ENCODE measurements at places on chromosomes 4 and X. TPM values are rescaled to one million over a fixed set of nuclear protein-coding genes. Genes with fewer than 3 reads are reported as not detected.

GRCh38 chrX:123731987-123732669, 724 bp downstream of the THOC2 start:
- no peaks in the 10 kb centered on the region for H3K27me3 ChIP-seq
- no peak for DNase-seq
- peaks cover 20% of the 10 kb centered on the region for H3K4me1 ChIP-seq
- no peaks in the 10 kb centered on the region for H3K36me3 ChIP-seq
- H3K4me3 ChIP-seq = peak overlapping the region; percentile 90
- peak overlapping the region; percentile 93 for H3K27ac ChIP-seq

DNA sequence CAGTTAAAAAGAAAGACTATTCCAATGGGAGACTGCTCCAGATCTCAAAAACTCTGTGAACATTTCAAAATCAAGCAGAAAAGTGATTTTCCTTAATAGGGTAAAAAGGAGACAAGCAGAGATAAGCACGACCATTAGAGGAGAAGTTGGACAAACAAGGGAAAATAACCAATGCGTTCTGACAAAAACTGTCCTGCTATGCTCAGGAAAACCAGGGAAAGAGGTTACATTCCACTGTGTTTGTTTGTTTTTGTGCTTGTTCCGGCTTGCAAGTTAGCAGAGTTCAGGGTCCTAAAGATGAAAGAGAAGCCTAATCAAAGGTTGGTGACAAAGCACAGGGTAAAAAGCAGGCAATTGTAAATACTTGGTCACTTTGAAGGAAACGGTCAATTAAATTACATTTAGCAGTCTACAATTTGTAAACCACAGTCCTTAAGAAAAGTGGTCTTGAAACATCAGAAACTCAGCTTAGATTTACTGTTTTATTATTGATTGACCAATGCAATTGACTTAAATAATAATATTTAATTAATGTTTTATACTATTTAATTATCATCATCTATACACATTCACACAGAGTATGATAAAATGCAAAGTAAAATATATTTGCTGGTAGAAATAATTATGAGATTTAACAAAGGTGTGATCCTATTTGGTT, 186.2 kb upstream of the CPXCR1 start:
- DNase-seq = no peak
- H3K27me3 ChIP-seq = no peaks in the 10 kb centered on the region
- H3K4me1 ChIP-seq = no peaks in the 10 kb centered on the region

DNA sequence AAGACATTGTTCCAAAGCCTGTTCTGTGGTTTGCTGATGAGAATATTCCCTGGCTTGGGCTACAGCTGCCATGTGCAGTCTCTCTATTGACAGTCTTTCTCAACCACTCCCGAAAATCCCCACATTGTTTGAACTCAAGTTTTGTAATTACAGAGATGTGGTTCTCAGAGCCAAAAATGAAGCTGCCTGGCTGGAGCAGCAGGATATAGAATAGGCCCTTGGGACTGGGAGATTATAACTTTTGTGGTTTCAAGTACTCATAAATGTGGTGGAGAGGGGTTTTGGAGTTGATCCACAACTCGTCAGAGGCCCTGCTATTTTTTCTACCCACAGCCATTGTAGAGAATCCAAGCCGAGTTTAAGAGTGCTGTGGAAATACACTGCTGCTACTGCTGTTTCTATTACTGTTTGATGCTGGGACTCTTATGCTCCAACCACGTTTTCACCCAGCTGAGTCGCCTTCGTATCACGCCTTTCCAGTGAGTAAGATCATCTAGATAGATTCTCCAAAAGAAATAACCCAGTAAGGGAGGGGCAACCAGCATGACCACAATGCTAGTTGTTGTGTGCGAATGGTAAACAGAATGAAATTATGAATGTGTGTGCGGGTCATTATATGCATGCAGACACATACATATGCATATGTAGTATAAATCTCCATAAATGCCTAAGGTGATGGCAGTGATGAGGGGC, 57.1 kb upstream of the ATXN3L start:
- H3K36me3 ChIP-seq = no peaks in the 10 kb centered on the region
- H3K27ac ChIP-seq = peak overlapping the region; percentile 86
- no peaks in the 10 kb centered on the region for H3K27me3 ChIP-seq

DNA sequence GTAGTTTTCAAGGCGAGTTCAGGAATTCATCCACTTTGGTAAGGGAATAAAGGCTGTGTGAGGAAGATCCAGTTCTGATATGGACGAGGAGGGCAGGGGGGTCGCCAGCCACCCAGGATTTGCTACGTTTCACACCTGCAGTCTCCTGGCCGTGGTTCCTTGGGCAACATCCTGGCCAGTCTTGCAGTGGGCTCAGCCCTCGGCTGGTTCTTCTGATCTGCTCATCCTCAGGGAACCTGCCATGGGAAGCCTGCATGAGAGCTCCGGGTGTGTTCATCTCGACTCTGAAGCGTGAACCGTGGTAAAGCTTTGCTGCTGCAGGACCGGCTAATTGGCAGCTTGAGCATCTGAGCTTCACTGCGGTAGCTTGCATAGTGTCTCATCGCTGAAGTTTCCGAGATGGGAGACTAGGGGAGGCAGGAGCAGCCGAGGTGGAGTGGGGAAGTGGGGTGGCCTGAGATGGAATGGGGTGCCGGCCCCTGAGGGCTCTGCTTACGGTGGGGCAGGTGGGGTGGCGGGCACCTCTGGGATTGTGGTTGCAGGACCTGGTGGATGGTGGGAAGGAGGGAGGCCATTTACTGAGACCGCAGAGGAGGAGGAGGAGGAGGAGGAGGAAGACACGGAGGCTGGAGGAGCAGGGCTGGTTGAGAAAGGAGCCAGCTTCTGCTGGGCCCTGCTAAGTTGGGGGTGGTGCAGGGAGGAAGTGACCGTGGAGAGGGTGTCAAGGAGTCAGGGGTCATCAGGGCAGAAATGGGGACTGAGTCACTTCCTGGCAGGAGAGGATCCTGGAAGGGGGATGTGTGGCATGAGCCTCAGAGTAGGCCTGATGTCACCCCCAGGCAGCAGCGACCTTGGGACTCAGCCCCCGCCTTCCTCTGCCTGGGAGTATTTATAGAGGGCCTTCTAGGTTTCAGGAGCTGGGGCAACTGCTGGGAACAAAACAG, 213.1 kb upstream of the PSAPL1 start:
- H3K27me3 ChIP-seq = peaks cover 23% of the 10 kb centered on the region
- peaks cover 26% of the 10 kb centered on the region for H3K4me1 ChIP-seq
- no peak overlapping the region for H3K4me3 ChIP-seq
- H3K27ac ChIP-seq = no peak overlapping the region
- H3K36me3 ChIP-seq = peaks cover 5% of the 10 kb centered on the region

DNA sequence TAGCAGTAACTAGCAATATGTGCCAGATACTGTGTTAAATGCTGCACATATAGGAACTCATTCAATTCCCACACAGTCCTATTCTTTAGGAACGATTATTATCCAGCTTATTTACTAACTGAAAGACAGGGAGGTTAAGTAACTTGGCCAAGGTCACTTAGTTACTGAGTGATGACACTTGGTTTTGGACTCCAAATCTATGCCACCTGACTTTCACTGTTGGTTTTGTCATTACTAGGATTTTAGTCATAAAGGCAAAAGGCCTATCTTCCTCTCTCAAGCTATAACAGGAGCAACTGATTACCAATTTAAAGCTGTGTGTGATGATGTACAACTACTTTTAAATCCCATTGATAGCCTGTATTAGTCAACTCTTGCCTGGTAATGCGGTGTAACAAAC, 138.9 kb upstream of the STX18 start:
- no peaks in the 10 kb centered on the region for H3K36me3 ChIP-seq
- H3K27me3 ChIP-seq = peaks cover 8% of the 10 kb centered on the region
- no peak overlapping the region for H3K27ac ChIP-seq
- no peak for DNase-seq

- no peak overlapping the region for H3K4me3 ChIP-seq
- H3K36me3 ChIP-seq = no peaks in the 10 kb centered on the region
- H3K4me1 ChIP-seq = no peaks in the 10 kb centered on the region
Measured at GRCh38 chrX:101462892-101463291, 22.4 kb upstream of the ARMCX4 start.

MAGEA1 gene
- not detected for total RNA-seq

FRG2 gene
- not detected for total RNA-seq

DNA sequence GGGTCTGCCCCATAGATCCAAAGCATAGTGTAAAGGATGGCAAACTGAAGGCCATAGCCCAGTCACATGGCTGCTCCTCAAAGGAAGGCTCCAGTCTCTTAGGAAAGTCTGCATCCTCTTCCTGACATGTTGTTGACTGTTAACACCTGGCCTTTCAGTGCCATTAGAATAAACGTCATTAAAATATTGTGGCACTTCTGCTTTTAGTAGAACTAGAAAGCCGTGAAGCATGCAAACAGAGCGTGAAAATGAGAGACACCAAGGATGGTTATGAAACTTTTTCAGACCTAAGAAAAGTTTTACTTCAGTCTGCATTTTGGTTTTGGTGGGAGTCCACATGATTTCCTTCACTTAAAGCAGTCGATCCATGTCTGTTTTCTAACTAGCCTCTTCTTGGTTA, 41.1 kb upstream of the AFF2 start:
- no peaks in the 10 kb centered on the region for H3K36me3 ChIP-seq
- H3K27me3 ChIP-seq = no peaks in the 10 kb centered on the region
- no peak overlapping the region for H3K27ac ChIP-seq
- no peak overlapping the region for H3K4me3 ChIP-seq
- H3K4me1 ChIP-seq = no peaks in the 10 kb centered on the region
- DNase-seq = no peak

DNA sequence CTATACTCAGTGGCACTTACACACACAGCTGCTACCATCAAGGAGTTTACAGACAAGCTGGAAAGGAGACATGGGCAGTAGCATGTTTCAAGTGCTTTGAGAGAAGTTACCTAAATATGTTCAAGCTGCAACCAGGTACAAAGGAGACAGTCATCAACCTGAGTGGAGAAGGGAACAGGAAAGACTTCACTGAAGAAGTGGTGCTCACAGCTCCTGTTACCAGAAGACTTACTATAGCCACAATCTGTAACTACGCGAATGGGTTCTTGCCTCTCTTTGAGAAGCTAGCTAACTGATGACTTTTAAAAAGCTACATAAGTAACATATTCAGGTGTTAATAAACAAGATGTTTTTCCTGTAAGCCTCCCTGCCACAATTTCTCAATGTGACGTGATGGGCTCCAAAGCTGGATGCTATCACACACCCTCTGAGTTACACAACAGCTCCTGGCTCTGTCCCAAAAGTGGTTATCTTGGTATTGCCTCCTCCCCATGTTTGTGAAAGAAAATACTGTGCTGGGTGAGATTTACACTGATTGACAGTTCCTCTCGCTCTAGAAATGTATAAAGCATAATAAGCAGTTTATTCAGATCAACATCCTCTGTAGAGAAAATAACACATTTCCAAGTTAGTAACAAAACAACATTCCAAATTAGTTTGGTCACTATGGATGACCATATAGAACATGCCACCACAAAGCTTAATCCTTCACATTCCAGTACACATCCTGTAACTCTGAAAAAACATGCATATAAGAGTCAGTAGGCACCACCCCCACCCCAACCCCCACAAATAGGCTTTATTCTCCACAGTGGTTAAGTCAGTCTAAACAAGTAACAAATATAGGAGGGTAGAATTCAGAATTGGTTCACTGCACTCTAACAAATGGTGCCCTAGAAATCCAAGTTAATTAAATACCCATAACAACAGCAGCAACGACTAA, 81.8 kb downstream of the FRYL start:
- peaks cover 43% of the 10 kb centered on the region for H3K4me1 ChIP-seq
- H3K36me3 ChIP-seq = no peaks in the 10 kb centered on the region
- DNase-seq = no peak

GRCh38 chr4:123468479-123469031, 72.0 kb downstream of the SPRY1 start:
- no peaks in the 10 kb centered on the region for H3K36me3 ChIP-seq
- H3K4me3 ChIP-seq = no peak overlapping the region
- DNase-seq = no peak
- H3K4me1 ChIP-seq = no peaks in the 10 kb centered on the region
- no peak overlapping the region for H3K27ac ChIP-seq

DNA sequence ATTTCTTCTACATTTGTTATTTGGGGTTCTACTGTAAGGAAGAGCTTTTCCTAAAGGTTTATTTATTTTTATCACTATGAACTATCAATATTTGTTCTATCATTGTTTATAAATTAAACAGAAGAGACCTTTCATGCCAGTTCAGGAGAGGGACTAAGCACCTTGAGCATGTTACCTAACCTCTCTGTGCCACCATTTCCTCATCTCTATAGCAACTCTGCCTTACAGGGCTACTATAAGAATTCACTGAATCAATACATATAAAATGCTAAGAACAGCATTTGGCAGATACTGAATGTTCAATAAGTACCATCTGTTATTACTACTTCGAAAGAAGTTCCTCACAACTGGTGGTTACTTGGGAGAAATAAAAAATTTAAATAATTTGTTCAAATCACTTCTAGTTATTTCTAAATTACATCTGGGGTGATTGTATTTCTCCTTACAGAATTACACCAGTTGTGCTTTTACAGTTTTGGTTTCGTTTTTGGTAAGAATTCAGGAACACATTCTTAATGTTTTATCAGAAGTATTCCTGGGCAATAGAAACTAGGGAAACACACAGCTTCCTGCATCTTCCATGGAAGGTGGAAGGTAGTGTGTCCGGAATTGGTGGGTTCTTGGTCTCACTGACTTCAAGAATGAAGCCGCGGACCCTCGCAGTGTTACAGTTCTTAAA, 32.9 kb downstream of the EREG start:
- H3K27ac ChIP-seq = no peak overlapping the region
- peaks cover 8% of the 10 kb centered on the region for H3K4me1 ChIP-seq
- DNase-seq = no peak
- no peaks in the 10 kb centered on the region for H3K36me3 ChIP-seq
- H3K27me3 ChIP-seq = peaks cover 3% of the 10 kb centered on the region

GRCh38 chr4:163544407-163545038, 50.0 kb downstream of the TMA16 start:
- peaks cover 31% of the 10 kb centered on the region for H3K4me1 ChIP-seq
- no peak overlapping the region for H3K27ac ChIP-seq
- DNase-seq = no peak

DNA sequence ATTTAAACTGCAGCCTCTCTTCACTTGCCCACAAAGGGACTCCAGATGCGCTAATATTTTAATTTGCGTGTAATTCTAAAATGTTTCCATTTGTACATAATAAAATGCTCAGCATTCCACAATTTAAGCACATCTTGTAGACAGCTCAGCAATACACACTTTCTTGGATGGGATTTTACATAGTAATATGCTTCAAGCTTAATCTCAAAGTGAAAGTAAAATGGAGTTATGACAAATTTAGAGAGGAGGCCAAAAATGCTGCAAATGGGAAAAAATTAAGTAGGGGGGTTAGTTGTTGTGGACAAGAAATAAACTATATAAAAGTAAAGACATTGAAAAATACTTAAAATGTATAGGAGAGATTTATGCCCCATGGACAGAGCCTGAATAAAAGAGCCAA, 149.1 kb downstream of the FBXO8 start:
- peaks cover 8% of the 10 kb centered on the region for H3K27me3 ChIP-seq
- no peak overlapping the region for H3K27ac ChIP-seq
- no peak overlapping the region for H3K4me3 ChIP-seq
- DNase-seq = no peak

Measured in chondrocyte (in vitro differentiated cells).